Activated B cell treated with CpG ODN at 0.5 μM for 24 hours (primary cell): ENCODE measurements at places on chromosomes 16 and 17.

- peak; percentile 80 for DNase-seq
These were observed at the start of gene CLN3 for GRCh38 chr16:28491970-28492474. CLN3 (minus strand) TSS chr16:28492074; CDS start chr16:28491759, 315 bp downstream.

GRCh38 chr17:77205396-77206125 is 64.8 kb downstream of the SEC14L1 start:
- DNase-seq = no peak

- no peak for DNase-seq
These were observed 112.6 kb upstream of the CACNG5 start for GRCh38 chr17:66722341-66722740.

DNA sequence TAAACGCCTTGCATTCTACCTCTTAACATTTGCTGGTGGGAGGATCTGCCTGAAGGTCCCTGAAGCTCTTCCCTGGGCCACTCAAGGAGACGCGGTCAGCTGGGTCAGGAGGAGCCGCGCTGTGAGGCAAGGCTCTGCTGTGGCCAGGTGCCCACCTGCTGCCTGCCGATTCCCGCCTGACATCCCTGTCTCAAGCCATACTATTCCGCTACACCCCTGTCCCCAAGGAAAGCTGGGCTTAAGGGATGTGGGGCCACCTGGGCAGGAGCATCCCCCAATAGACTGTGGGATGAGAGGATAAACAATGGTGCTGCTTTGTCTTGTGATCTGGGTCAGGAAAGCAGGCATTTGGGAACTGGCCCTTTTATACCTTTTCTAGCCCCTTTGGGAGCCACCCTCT is 5.1 kb downstream of the TPPP3 start:
- DNase-seq = no peak

GRCh38 chr17:45146890-45147580 is 1.2 kb upstream of the HEXIM1 start:
- DNase-seq = no peak

DNA sequence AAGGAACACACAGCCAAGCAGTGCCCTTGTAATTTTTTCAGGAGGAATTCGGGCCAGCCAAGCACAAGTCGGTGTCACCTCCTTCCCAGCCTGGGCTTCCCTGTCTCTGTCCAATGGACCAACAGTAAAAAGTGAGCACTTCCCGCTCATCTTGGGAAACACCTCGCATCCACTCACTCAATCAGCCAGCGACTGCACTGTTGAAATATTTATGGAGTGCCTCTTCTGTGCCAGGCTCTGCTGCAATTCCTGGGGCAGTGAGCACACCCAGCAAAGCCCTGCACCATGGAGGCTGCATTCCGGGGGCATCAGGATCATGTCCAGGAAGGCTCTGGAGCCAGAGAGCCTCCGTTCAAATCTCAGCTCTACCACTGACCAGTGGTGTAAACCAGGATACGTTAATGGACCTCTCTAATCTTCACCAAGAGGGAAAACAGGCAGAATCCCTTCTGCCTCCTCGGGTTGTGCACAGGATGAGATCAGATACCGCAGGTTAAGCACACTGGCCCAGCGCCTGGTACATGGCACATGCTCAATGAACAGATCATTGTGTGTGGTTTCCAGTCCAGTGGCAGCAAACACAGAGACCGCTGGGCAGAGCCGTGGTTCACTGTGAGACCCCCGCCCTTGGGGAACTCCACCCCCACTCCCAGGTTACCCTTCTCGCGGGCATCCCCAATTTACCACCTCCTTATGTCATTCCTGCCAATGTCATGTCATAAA is 194.3 kb downstream of the ZNF423 start:
- DNase-seq = no peak

DNA sequence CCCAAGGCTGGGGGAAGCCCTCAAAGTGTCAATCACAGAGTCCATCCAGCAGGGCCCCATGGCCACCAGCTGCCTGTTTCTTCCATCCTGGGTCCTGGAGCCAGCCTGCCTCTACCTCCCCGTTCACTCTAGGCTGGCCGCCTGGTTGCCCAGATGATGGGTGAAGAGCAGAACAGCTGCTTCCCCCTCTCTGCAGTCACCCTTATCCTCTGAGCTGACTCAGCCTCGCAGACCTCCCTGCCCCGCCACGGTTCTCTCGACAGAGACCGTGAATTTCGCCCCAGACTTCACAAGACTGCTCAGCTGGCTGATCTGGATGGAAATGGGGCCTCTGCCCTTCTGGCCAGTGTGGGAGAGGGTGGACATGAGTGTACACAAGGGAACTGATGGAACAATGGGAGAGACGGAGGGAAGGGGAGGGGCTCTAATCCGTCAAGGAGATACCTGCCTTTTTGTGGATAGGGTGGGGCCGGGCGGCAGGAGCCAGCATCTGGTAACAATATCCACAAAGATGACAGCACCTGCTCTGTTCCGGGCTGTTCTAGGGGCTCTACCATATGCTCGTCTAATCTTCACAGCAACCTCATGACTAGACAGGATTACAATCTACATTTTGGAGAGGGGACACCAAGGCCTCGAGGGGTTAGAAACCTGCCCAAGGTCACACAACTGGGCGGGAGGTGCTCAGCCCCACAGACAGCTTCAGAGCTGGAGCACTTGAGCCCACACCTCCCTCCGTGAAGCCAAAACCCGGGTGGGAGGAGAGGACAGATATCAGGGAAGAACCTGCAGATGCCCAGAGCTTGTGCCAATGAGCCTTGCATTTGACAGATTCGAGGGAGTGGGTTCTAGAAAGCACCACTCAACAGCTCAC is 136.0 kb downstream of the SDK2 start:
- DNase-seq = no peak

DNA sequence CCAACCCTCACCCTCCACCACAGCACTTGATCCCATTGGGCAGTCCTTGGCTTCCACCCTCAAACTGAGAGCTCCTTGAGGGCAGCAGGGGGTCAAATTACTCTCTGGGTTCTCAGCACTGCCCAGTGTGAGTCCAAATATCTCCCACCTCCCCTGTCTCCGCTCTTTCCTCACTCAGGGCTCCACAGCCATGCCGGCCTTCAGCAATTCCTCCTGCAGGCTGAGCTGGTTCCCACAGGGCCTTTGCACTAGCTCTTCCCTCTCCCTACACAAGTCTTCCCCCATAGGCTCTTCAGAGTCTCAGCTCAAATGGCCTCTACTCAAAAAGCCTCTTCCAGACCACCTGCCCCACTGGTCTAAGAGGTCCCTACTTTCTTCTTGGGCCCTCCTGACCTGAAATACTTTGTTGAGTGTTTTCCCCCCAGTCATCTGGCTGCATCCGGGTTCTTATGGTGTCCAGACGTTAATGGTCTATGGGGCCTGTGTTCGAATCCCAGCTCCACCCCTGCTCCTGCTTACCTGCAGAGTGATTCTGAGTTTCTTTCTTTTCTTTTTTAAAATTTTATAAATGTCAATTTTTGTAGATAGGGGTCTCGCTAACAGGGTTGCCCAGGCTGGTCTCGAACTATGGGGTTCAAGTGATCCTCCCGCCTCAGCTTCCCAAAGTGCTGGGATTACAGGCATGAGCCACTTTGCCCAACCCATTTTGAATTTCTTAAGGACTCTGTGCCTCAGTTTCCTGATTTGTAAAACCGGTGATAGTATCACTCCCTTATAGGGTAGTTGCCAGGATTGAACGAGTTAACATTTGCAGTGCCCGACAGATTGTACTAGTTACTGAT is 973 bp upstream of the IL4R start:
- DNase-seq = no peak

DNA sequence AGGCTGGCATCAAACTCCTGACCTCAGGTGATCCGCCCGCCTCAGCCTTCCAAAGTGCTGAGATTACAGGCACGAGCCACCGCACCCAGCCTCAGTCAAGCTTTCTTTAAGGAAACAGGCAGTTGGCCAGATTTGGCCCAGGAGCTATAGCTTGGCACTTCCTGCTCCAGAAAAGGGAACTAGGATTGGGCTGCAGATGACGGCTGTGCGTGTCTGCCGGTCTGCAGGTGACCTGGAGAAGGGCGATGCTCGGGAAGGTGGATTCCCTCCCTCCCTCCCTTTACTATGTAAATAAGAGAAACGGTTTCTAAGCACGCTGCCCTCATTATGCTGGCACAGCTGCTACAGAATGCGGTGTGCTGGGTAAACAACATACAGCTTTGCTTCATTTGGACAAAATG is 215.9 kb downstream of the RPTOR start:
- DNase-seq = no peak

- DNase-seq = no peak
These were observed 58.2 kb upstream of the STAC2 start for GRCh38 chr17:39283896-39284295.

- DNase-seq = no peak
These were observed 7.2 kb downstream of the GRIN2C start for GRCh38 chr17:74852237-74853047.

DNA sequence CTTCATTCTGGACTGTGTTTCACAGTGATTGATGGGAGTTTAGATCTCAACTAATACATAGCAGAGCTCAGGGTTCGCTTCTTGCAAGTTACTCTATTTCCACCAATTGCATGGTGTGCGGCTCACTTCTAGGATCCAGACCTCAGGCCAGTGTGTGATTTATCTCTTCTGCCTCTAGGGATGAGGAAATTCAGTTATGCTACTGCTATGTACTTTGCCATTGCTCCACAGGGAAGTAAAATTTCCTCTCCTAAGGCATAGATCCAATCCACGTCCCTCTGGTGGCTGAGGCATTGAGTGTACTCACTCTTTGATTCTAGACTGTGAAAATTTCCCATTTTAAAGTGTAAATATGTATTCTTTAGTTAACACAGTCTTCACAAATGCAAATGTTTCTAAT is 214.1 kb downstream of the HS3ST3B1 start:
- no peak for DNase-seq

GRCh38 chr16:48511071-48511540 is 98.9 kb downstream of the N4BP1 start:
- DNase-seq = no peak

GRCh38 chr17:63843910-63844677 is 1.6 kb upstream of the SMARCD2 start:
- DNase-seq = no peak

DNA sequence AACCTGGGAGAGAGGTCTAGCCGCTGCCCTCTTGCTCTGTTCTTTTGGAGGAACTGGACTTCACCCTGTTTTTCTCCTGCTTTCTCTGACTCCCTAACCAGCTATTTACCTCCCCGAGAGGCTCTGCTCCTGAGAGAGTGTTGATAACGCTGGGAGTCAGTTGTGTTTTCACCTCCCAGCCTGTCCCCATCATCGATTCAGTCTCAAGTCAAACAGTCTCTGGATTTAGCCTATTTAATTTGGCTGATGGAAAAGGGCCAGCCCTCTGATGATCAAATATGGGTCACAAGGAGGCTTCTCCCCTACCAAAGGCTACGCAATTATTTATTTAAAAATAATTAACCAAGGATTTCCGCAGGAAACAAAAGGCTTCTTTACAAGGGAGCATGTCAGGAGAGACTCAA is 31.8 kb downstream of the HNF1B start:
- DNase-seq = no peak

- peak; percentile 61 for DNase-seq
These were observed 58.5 kb downstream of the HS3ST3B1 start for GRCh38 chr17:14359163-14360020.

DNA sequence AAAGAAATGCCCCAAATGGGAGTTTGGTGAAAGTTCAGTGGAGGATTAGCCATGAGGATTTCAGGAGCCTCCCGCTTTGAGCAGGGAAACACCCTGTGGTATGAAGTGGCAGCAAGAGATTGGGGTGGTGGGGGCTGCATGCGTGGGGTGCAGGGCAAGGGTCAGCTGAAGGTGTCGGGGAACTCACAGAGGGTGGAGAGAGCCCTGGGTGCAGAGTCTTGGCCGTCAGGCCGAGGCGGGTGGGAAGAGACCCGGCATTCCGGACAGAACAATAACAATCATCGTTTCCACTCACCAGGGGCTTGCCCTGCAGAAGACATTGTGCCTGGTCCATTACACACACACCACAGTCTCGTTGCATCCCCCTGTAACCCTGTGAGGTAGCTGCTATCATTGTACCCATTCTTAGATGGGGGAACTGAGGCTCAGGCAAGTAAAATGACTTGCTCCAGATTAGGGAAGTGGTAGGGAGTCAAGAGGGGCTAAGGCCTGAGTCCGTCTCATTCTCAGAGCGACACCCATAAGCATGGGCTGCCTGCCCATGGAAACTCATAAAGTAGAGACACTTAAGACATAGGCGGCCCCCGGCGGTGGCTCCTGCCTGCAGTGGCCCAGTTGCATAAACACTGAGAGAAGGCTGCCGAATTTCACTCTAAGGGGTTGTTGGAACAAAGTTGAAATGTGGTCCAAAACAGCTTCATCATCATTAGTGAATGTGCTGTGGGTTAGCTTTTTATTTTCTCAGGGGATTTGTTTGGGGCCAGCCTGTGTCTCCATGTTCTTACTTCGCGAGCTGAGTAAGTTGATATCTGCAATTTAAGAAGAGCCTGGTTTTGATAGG is 93.3 kb downstream of the CMIP start:
- DNase-seq = no peak

DNA sequence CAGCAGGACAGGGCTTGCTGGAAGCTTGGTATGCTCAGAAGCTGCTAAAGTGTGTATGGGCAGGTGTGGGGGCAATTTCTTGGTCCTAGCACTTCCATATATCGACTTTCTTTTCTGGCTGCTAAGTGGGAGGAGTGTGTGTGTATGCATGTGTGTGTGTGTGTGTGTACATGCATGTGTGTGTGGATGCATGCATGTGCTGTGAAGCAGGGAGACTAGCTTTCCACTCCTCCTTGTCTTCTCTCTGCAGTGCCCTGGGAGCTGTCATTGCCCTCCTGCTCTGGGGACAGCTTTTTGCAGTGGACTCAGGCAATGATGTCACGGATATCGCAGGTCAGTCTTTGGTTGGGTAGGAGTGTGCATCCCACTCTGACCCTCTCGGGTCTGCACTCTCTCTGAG is 1.6 kb downstream of the HP start:
- no peak for DNase-seq

DNA sequence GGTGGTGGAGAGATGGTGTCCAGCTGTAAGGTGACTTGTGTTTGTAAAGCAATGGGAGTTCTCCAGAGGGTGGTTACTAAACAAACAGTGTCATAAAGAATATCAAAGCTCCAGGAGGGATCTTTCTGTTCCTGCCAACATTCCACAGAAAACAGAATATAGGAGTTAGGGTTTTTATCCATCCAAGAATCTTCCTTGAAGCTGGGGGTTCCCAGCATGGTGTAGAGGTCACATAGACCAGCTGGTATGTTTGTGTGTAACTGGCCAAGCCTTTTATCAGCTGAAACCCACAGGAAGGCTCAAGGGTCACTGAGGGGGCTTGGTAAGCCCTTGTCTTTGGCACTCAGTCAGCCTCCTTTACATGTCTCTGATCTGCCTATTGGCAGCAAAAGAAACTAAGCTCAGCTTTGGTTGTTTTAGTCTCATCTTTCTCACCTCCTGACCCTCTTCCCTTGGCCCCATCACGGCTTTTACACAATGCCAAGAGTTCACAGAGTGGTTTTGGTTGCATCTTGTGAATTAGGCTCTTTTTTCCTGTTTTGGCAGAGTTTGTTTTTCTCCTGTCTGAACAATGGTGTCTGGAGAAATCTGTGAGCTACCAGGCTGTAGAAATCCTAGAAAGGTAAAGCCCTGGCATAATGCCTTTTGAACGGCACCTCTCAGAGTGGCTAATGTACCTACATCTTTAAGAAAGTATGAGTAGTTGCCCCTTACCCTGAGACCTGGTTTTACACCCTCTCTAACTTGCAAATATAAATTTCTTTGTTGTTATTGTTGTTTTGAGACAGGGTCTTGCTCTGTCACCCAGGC is 4.6 kb downstream of the CNTD1 start:
- no peak for DNase-seq

GRCh38 chr17:19287651-19288050 is 50.5 kb downstream of the EPN2 start:
- DNase-seq = no peak

GRCh38 chr17:2102931-2103809 is 48.3 kb downstream of the HIC1 start:
- DNase-seq = no peak

GRCh38 chr17:50518384-50519023 is 10.3 kb downstream of the MYCBPAP start:
- DNase-seq = no peak
